ENCODE measurements at places on chromosomes 13 and 19.

GRCh38 chr19:28301961-28302360, 911.0 kb downstream of the UQCRFS1 start:
- DNase-seq, result no peak

DNA sequence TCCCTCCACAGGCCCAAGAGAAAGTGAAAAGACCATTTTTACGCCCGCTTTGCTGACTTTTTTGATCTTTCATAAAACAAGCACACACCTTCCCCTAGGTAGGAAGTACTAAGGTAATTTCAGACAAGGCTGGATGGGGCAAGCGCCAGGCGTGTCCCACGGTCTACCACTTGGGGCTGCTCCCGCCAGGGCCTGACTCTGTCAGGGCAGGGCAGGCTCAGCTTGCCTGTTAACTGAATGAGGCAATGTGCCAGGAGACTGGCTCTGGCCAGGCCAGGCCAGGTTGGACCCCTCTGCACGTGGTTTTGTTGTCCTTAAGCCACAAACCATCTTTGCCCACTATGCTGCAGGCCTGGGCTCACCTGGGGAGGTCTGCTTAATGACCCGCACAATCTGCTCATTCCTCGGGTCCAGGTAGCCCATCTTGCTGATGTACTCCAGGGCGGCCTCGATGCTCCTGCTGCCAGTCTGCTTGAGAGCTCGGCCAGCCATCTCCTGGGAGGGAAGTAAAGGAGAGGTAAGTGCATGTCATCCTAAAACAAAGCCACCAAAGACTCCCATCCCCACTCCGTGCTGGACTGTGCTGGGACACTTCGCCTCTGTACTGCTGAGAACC, 70.4 kb downstream of the LATS2 start:
- no peak for DNase-seq

GRCh38 chr13:62781866-62782265, 1366.2 kb upstream of the PCDH20 start:
- DNase-seq, result no peak

GRCh38 chr13:105660561-105660960, 874.9 kb downstream of the EFNB2 start:
- DNase-seq, result no peak

GRCh38 chr13:44765001-44765471, 188.9 kb upstream of the TSC22D1 start:
- DNase-seq, result no peak

DNA sequence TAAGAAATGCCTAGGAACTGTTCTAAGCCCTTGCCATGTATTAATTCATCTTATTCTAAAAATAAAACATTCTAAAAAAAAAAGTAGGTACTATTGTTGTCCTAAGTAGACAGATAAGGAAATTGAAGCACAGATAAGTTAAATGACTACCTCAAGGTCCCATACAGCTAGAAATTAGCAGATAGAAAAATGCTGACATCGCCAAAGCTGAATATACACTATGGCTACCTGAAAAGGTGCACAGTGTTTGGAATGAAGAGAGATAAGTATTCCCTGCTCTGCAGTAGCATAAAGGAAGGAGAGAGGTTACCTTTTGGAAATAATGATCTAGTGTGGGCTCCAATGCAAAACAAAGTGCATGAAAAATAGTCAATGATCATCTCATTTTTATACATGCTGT, 65.3 kb downstream of the DCT start:
- no peak for DNase-seq

DNA sequence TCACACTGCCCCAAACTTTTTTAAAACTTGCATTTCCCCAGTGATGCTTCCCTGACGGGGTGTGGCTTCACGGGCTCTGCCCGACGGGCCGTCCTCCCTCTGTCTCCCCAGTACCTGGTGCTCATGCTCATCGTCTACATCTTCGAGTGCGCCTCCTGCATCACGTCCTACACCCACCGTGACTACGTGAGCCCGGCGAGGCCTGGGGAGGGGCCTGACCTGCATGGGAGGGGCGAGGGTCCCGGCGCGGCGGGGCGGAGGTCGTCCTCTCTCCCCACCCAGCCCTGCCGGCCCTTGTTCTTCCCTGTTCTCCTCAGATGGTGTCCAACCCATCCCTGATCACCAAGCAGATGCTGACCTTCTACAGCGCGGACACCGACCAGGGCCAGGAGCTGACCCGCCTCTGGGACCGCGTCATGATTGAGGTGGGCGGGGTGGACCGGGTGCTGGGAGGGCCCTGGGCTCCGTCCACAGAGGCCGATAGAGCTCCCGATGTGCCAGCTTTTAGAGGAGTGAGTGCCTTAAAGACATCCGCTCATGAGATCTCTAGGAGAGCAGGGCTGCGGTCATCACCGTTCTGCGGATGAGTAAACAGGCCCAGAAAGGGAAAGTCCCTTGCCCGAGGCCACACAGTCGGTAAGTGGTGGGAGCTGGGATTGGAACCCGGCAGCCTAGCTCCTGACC, 6.9 kb downstream of the UPK1A start:
- DNase-seq, result no peak
